ENCODE measurements at places on chromosomes 5 and 9.

- no peak for DNase-seq
These were observed 140.1 kb downstream of the KDM4C start for GRCh38 chr9:6897898-6898302.

- DNase-seq: no peak
These were observed 85.1 kb downstream of the MACROH2A1 start for GRCh38 chr5:135313946-135314345.

DNA sequence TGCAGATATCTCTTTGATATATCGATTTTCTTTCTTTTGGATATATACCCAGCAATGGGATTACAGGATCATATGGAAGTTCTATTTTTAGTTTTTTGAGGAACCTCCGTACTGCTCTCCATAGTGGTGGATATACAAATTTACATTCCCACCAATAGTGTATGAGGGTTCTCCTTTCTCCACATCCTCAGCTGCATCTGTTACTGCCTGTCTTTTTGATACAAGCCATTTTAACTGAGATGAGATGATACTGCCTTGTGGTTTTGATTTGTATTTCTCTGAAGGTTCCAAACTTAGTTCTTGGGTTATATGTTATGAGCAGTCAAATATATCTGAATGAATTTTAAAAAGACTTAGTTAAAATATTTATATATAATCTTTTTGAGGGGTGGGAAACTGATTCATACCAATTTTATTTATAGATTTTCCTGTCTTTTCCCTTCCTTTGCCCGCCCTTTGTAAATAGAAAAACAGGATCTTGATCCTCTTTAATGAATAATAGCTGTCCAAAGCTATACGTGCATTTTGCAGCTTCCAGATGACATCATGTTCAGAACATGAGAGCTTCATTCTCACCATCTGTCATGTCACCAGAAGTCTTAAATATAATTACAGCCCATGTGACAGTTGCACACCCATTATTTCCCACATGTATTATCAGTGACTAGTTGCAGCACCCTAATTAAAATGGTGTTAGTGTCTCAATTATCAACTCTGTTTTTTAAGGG lies 6.2 kb upstream of the ARHGEF28 start:
- DNase-seq: no peak

DNA sequence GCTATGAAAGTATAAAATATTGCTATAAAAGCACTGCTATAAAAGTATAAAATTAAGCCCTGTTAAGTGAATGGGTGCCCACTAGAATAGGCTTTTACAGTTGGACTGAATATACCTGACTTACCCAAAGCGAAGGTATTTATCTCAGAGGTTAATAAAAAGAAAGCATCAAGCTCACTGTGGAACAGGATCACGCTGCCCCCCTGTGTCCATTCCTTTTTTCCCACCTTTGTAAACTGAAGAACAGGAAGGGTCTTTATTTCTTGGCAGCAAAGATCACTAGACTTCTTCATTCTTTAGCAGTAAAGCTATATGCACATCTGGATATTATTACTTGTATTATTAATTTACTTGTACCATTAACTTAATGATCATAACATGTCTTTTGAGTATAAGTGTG lies 22.1 kb upstream of the PLPP6 start:
- DNase-seq: no peak

DNA sequence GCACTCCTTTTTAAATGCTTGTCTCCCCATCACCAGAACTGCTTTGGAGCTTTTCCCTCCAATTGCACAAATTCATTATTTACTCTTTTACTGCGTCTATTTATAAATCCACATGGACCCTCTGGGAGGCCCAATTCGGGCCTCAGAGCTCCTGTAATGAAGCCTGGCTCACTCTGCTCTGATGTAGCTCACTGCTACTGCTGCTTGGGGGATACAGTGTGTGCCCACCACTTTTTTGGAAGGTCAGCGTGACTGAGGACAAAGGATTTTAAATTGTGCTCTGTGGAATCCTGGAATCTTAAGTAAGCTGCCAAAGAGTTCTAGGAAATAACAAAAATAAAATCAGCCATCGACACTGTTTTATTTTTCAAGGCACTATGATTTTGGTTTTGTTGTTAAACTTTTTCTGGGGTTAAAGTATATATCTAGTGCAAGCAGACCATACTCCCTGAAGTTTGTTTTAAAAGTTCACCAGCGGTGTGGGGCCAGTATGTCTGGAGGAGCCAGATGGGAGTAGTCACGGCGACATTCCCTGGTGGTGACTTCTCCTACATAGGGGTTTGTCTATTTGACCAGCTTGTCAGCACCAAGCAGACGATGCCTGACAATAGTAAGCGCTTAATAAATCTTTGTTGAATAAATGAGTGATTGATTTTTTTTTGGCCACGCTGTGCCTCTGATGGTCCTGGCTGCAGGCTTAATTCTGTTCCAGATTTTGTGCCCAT lies 142.8 kb downstream of the TMEM38B start:
- DNase-seq: no peak

- peak; percentile 98 for DNase-seq
These were observed at the start of gene DAB2 for GRCh38 chr5:39424736-39425637. DAB2 (minus strand) TSS chr5:39424980; CDS start chr5:39394320, 30,660 bp downstream.

DNA sequence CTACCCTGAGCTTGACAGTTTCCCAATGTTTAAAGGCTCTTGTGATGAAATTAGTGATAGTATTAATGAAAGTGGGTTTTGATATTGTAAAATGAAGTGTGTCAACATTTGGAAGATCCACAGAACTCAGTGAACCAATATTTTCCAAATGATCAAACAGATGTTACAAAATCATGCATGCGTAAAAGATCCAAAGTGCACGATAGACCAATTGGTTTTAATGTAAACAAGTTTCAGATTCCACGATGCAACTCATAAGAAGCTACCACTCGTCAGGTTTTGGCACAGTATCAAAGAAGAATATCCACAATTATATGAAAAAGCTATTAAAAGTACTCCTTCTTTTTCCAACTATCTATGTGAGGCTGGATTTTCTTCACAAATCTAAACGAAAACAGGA lies 82.3 kb downstream of the SLC38A9 start:
- DNase-seq: no peak

GRCh38 chr5:5467737-5468136 lies 45.3 kb downstream of the ICE1 start:
- DNase-seq: peak; percentile 45

DNA sequence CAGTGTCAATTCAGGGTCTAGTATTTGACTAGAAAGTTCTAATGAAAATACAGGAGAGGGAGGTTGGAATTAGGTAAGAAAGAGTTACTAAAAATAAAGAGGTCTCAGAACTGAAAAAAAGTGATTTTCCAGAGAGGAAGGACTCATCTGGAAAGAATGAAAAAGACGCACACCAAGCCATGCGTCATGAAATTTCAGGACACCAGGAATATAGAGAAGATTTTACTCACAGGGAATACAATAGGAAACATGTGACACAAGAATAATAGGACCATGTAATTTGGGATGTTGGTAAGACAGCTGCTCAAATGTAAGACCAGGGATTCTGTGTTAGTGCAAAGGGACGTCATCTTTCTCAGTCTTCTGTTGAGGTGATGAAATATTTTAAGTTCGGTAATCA lies 224.7 kb downstream of the GDNF start:
- peak; percentile 55 for DNase-seq

DNA sequence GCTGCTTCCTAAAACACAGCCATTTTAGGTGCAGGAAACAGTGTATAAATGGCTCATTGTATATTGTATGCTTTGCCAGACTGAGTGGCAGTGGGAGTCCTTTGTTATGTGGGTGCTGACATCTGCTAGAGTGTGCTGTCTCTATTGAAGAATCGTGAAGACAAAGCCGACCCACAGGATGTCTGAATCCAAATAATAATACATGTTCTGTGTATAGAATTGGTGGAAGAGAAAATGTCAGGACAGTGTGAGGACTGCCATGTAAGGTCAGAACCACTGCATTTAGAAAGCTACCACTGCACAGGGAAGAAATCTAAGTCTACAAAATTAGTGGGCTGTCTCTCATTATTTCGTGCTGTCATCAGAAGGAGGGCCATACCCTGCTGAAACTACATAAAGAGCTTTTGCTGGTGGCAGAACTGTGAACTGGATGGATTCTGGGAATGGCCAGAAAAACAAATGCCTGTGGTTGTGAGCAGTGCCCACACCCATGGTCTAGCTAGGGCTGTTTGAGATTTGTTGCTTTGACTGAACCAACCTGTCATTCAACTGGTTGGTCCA lies 2.5 kb downstream of the IL7R start:
- no peak for DNase-seq

DNA sequence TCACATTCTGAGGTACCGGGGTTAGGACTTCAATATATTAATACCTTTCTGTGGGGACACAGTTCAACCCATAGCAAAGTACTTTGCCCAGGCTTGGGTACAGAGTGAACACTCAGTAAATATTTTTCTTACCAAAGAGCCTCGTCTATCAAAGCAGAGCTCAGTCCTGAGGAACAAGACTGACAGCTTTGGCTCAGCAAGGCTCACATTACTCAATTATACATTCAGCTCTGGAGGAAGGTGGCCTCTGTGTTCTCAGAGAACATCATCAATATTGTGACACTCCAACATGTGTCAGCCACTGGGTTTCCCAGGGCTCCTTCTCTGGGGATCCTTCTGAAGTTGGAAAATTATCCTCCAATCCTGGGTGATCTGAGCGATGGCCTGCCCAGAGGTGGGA lies 186.4 kb downstream of the NMUR2 start:
- DNase-seq: no peak

- DNase-seq: no peak
These were observed 255.9 kb downstream of the TRPM3 start for GRCh38 chr9:70865471-70865870.

DNA sequence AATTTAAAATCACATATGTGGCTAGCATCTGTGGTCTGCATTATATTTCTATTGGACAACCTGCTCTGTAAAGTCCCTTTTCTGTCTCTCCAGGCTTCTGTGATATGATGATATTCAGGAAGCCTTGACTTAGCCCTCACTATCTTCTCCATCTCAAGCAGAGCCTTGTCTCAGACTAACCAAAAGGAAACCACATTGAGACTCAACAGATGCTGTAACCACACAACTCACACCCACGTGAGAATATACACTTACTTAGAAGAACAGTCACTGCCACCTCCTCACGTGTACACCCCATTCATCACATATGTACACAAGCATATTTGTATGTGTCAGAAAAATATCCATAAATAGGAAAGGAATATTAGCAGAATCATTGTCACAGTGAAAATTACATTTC lies 33.6 kb downstream of the HTR4 start:
- DNase-seq: no peak

DNA sequence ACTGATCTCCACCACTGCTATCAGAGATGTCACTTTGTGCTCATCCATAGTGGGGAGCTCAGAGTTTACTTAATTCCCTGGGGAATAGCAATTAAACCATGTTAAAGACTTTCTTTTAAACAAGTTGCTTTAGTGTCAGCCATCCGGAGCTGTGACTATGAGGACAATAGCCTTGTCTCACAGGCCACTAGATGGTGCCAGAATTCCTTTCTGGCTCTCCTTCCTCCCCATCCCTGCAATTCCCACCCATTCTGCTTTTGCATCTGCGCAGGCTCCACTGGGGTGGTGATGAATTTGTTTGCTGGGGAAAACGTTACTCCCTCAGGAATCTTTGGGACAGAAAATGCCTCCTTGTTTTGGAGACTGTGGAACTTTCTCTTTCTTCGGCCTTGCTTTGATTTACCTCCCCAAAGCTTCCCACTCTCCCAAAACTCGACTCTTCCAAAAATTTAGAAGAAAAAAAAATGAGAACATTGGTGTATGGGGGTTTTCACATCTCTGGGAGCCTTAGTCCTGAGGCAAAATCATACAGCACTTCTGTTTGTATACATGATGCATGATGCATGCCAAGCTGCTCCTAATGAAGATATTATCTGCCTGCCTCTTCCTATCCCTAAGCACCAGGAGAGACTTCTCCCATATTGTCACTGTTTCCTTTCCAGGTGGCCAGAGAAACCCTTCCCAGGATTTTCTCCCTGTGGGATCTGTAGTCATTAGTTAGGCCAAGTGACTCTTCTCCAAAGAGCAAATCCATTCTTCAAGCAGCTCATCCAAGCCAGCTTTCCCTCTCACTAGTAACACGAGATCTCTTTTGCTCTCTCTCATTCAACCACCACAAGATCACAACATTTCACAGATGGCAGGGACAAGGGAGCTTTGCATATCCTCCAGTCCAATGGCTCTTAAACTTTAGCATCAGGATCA lies 466.1 kb downstream of the TLR4 start:
- no peak for DNase-seq

Data from fibroblast of the conjunctiva (primary cell).